ENCODE measurements at places on chromosomes 4 and X. TPM values are rescaled to one million over a fixed set of nuclear protein-coding genes. Genes with fewer than 3 reads are reported as not detected.

The CXCL1 gene
- not detected for total RNA-seq

The SMARCA5 gene
- 65.5 TPM for total RNA-seq

The KIF4A gene
- 19.7 TPM for total RNA-seq

The RPA4 gene
- 0.42 TPM for total RNA-seq

The CFAP47 gene
- total RNA-seq: not detected

The PPP4R3C gene
- not detected for total RNA-seq
